ENCODE measurements at places on chromosomes 2 and 18. TPM values are rescaled to one million over a fixed set of nuclear protein-coding genes. Genes with fewer than 3 reads are reported as not detected.

DNA sequence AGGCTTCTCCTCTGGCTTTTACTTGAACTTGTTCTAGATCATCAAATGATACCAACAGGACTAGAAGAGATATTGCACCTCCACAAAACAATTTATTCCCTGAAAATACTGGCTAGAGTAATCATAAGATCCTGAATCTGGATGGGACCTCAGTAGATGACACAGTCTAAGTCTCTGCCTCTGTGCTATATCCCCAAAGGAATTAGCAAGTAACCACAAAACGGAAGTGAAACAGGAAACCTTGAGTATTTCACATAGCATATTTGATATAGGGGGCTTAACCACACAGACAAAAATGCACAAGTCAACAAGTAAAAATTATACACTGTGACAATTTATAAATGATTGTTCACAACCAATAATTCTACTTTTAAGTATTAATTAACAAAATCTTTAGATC lies 456.9 kb upstream of the TNP1 start:
- no peak for DNase-seq
- no peak overlapping the region for H3K27ac ChIP-seq
- H3K4me1 ChIP-seq, result no peaks in the 10 kb centered on the region

DNA sequence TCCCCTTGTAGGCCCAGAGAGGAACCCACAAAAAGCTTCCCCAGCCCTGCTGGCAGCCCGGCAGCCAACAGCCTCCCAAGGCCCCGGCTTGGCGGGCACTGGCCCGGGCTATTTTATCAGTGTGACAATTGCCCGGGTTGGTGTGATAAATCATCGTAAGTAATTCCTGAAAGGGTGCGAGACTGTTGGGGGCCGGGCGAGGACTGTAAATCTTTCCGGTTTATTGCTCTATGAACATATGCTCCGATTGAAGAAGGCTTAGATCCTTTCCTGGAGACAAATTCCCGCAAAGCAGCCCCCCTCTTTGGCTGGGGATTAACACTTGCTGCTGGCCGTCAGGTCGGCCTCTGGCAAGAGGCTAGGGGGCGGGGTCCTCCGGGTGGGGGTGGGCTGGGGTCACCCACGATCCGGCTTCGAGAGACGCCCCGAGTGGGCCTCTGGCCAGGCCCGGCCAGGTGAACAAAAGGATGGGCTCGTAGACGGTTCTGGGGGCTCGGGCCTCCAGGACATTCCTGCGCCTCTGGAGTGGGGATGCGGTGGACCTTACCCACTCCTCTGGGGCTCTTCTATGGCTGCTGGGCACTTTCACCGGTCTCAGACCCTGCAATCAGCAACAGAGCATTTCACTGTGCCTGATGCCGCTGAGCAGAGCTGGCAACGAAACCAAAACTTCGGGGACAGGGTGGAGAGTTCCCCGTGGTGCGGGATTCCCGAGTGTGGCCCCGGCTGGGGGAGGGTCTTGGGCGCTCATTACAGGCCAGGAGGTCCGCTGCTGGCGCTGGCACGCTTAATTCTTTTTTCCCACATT lies 2.0 kb downstream of the HOXD3 start:
- no peaks in the 10 kb centered on the region for H3K4me1 ChIP-seq
- no peak overlapping the region for H3K4me3 ChIP-seq
- H3K27me3 ChIP-seq, result no peaks in the 10 kb centered on the region
- no peak overlapping the region for H3K27ac ChIP-seq
- no peaks in the 10 kb centered on the region for H3K36me3 ChIP-seq
- DNase-seq, result no peak

DNA sequence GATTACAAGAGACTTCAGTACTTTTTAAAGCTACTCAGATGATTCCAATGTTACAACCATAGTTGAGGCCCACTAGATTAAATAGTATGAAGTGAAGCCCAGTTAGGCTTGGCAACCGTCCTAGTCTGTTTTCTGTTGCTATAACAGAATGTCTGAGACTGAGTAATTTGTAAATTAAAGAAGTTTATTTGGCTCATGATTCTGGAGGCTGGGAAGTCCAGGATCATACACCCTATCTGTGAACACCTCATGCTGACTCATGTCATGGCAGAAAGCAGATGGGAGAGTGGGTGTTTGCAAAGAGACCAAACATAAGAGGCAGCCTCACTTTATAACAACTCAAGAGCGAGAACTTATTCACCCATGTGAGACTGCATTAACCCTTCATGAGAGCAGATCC lies 63.1 kb downstream of the CCDC150 start:
- no peaks in the 10 kb centered on the region for H3K27me3 ChIP-seq
- H3K4me1 ChIP-seq, result no peaks in the 10 kb centered on the region
- DNase-seq, result no peak
- H3K36me3 ChIP-seq, result no peaks in the 10 kb centered on the region
- no peak overlapping the region for H3K4me3 ChIP-seq

GRCh38 chr18:5419030-5419429 lies 123.5 kb upstream of the ZBTB14 start:
- no peak overlapping the region for H3K27ac ChIP-seq
- no peaks in the 10 kb centered on the region for H3K27me3 ChIP-seq
- no peaks in the 10 kb centered on the region for H3K4me1 ChIP-seq
- H3K4me3 ChIP-seq, result no peak overlapping the region

GRCh38 chr18:34704823-34705222 lies 5.3 kb upstream of the DTNA start:
- H3K4me1 ChIP-seq, result no peaks in the 10 kb centered on the region
- no peak overlapping the region for H3K4me3 ChIP-seq
- no peaks in the 10 kb centered on the region for H3K36me3 ChIP-seq
- no peak overlapping the region for H3K27ac ChIP-seq
- H3K27me3 ChIP-seq, result no peaks in the 10 kb centered on the region

- H3K27ac ChIP-seq, result no peak overlapping the region
- H3K4me1 ChIP-seq, result no peaks in the 10 kb centered on the region
- H3K4me3 ChIP-seq, result no peak overlapping the region
- H3K36me3 ChIP-seq, result no peaks in the 10 kb centered on the region
- no peaks in the 10 kb centered on the region for H3K27me3 ChIP-seq
- DNase-seq, result no peak
Observed at GRCh38 chr18:42092848-42093247, 137.8 kb downstream of the PIK3C3 start.

GRCh38 chr2:229438430-229439159 lies 167.5 kb upstream of the PID1 start:
- H3K36me3 ChIP-seq, result no peaks in the 10 kb centered on the region
- no peak for DNase-seq

DNA sequence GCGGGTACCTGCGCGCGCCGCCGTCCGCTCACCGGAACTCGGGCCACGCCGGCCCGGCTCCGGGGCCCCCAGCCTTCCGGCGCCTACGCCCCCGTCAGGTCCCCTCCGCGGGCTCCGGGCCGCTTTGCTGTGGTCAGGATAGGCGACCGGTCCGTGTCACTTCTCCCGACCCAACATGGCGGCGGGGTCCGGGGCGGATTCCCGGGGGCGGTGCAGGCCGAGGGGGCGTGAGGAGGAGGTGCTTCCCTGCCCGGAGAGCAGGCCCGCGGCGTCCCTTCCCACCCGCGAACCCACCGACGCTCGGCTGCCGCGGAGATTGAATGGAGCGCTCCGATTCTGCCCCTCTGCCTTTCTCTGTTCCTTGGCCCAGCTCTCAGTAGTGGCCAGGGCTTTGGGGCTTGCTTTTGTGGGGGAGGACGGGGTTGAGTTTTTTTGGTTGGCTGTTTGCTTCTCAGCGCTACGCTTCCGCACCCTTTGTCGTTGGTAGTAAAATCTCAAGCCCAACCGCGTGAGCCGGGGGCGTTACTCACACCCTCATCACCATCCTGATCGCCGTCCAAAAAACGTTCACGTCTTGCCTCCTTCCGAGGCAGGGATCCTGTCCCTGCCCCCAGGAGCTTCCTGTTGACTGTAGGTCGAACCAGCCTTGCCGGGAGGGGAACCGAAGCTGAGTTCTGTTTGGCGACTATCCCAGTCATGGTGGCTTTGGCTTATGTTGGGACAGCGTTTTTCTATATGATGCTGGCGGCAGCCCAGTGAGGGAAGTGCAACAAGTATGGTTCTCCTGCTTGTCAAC lies 532 bp upstream of the YES1 start:
- H3K36me3 ChIP-seq, result no peaks in the 10 kb centered on the region
- H3K27me3 ChIP-seq, result no peaks in the 10 kb centered on the region
- DNase-seq, result peak; percentile 89

DNA sequence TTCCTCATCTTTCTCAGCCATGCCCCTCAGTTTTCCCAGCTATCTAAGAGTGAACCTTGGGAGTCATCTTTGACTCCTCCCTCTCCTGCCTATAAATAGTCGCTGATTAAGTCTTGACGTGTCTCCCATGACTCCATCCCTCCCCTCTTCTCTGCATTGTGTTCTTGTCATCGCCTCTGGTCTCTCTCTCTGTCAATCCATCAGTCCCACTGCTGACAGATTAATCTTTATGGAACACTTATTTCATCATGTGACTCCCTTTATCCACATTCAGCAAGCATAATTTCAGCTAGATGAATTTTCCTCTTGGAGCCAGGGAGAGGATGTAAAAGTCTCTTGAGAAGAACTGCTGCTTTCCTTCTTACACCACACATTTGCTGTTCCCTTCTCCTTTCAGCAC lies 9.4 kb downstream of the ADAM23 start:
- no peak overlapping the region for H3K27ac ChIP-seq
- no peak overlapping the region for H3K4me3 ChIP-seq
- H3K27me3 ChIP-seq, result no peaks in the 10 kb centered on the region
- no peaks in the 10 kb centered on the region for H3K4me1 ChIP-seq
- H3K36me3 ChIP-seq, result no peaks in the 10 kb centered on the region

DNA sequence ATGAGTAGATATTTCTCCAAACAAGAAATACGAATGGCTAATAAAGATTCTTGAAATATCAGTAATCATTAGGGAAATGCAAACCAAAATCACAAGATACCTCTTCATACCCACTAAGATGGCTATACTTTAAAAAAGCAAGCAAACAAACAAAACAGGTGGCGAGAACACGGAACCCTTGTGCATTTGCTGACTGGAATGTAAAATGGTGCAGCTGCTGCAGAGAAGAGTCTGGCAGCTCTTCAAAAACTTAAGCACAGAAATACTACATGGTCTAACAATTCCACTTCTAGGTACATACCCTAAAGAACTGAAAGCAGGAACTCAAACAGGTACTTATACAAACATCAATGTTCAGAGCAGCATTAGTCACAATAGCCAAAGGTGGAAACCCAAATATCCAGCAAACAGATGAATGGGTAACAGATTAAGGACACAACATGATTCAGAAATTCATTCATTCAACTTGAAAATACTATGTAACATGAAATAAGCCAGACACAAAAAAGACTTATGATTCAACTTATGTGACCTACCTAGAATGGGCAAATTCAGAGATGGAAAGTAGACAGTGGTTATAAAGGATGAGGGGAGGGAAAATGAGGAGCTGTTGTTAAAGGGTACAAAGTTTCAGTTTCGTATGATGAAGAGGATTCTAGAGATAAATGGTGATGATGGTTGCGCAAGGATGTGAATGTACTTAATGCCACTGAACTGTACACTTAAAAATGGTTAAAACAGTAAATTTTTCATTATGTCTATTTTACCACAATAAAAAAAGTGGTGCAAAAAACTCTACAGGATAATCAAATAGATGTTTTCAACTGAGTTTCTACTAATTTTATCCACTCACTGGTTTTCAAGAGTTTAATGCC lies 26.9 kb upstream of the GPR75 start:
- no peak overlapping the region for H3K4me3 ChIP-seq
- H3K27ac ChIP-seq, result no peak overlapping the region
- no peaks in the 10 kb centered on the region for H3K27me3 ChIP-seq
- no peak for DNase-seq
- no peaks in the 10 kb centered on the region for H3K4me1 ChIP-seq

GRCh38 chr2:166184789-166185188 lies 57.0 kb upstream of the SCN1A start:
- H3K27me3 ChIP-seq, result no peaks in the 10 kb centered on the region
- no peak overlapping the region for H3K4me3 ChIP-seq
- no peak overlapping the region for H3K27ac ChIP-seq
- DNase-seq, result no peak

- H3K27ac ChIP-seq, result no peak overlapping the region
- no peaks in the 10 kb centered on the region for H3K27me3 ChIP-seq
- no peaks in the 10 kb centered on the region for H3K36me3 ChIP-seq
- no peak for DNase-seq
Observed at GRCh38 chr18:75083131-75083530, 125.8 kb downstream of the PTGR3 start.

DNA sequence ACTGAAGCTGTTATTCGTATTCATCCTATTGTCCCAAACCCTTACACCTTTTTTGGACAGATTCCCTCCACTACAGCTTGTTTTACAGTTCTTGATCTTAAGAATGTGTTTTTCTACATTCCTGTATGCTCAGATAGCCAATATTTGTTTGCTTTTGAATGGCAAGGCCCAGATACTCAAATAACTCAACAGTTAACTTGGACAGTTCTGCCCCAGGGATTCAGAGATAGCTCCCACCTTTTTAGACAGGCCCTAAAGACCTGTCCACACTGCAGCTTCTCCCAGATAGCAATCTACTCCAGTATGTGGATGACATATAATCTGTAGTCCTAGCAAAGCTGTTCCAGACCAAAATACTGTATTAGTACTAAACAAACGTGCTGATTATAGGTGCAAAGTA lies 7.1 kb upstream of the AGXT start:
- DNase-seq, result no peak
- no peaks in the 10 kb centered on the region for H3K36me3 ChIP-seq

DNA sequence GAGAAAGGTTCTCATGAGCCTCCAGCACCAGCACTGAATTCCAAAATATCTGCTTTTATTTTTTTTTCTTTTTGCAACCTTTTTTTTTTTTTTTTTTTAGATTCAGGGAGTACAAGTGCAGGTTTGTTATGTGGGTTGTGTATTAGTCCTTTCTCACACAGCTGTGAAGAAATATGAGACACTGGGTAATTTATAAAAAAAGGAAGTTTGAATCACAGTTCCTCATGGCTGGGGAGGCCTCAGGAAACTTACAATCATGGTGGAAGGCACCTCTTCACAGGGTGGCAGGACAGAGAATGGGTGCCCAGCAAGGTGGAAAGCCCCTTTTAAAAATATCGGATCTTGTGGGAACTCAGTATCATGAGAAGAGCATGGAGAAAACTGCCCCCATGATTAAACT lies 7.9 kb upstream of the TMX3 start:
- no peaks in the 10 kb centered on the region for H3K27me3 ChIP-seq
- no peak overlapping the region for H3K27ac ChIP-seq
- no peaks in the 10 kb centered on the region for H3K36me3 ChIP-seq

DNA sequence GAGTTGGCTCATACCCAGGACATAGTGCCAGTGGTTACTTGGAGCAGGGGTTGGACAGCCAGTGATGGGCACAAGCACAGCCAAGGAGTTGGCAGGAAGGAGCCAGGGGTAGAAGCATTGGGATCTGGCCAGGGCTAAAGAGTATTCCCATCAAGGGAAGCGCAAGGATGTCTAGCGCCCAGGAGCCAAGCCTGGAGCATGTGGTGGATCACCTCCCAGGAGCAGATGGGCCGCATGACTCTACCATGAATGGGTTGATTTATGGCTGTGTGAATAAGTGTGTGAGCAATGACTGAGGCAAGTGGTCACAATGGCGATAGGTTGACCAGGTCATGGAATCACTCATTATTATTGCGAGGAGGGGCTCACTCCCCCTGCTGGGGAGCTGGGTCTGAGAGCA lies 111.1 kb downstream of the FHOD3 start:
- H3K4me3 ChIP-seq, result no peak overlapping the region
- no peaks in the 10 kb centered on the region for H3K27me3 ChIP-seq
- H3K36me3 ChIP-seq, result no peaks in the 10 kb centered on the region
- DNase-seq, result no peak

- DNase-seq, result no peak
- no peaks in the 10 kb centered on the region for H3K36me3 ChIP-seq
- H3K4me3 ChIP-seq, result no peak overlapping the region
- H3K27ac ChIP-seq, result no peak overlapping the region
Observed at GRCh38 chr2:45892757-45893156, 241.3 kb downstream of the PRKCE start.

MC5R gene
- not detected for total RNA-seq

CENPA gene
- total RNA-seq, result 0.26 TPM

OST4 gene
- 144 TPM for total RNA-seq
